Heart left ventricle (tissue), 16 donors: ENCODE measurements at places on chromosomes 13 and 19. TPM values are rescaled to one million over a fixed set of nuclear protein-coding genes. Genes with fewer than 3 reads are reported as not detected.

DNA sequence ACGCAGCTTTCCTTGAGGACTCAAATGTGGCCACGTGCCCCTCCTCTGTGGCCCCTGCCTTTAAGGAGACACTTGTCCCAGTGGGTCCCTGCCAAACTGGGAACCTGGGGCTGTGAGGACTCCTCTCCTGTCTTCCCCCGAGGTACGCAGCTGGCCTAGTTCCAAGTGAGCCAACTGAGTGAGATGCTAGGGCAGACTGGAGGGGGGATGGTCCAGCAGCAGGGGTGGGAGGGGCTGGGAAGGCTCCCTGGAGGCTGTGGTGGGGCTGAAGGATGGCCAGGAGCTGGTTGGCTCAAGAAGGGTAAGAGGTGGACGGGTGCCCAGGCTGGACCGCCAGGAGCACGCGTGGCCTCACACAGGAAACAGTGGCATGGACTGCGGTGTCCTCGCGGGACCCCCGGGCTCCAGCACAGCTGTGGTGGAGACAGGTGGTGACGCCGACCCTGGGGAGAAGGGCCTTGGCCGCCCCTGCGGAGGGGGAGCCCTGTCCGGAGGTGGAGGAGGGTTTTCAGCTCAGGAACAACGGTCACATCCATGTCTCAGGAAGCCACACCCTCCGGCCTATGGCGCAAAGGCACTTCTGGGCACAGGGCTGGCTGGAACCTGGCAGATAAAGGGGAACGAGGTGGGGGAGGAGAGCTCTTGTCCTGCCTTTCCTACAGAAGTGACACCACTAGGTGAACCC lies 45.8 kb downstream of the MLLT1 start:
- peak overlapping the region; percentile 88 for H3K27ac ChIP-seq
- H3K4me1 ChIP-seq: peaks cover 60% of the 10 kb centered on the region
- no peak overlapping the region for H3K4me3 ChIP-seq
- peaks cover 10% of the 10 kb centered on the region for H3K36me3 ChIP-seq
- DNase-seq: peak; percentile 79

Gene LAMP1
- 97.6 TPM for total RNA-seq

DNA sequence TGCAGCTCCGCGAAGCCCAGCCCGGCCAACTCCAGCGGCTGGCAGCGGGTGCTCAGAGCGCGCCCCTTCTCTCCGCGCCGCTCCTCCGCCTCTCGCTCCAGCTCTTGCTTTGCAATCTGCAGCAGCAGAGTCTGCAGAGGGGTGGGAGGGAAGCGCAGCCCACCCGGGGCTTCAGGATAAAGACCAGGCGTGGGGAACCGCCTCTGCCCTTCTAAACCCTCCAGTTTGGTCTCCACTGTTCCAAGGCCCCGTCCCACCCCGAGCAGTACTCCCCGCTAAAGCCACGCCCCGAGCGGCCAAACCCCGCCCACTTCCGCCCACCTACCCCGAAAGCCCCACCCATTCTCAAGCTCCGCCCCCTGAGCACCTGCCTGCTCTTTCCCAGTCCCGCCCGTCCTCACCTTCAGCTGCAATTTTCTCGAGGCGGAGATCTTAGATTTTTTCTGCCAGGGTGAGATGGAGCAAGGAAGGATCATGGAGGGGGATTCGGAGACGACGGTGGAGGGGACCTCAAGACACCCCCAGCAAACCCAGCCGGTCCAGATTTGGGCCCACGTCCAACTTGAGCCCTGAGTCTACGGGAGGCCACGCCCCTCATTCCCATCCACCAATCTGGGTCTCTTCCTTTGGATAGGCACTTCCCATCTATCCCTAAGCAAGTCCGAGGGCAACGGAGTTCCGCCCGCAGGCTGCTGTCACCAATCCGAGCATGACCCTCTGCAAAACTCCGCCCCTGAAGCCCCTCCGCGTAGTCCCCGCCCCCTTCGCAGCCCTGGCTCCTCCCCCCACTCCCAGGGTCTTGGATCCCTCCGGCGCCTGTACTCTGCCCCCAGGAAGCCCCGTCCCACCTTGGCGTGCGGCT lies 1.1 kb downstream of the TNNI3 start:
- DNase-seq: peak; percentile 83
- H3K4me3 ChIP-seq: peak overlapping the region; percentile 81
- H3K27ac ChIP-seq: peak overlapping the region; percentile 99
- H3K4me1 ChIP-seq: peaks cover 16% of the 10 kb centered on the region

- H3K27ac ChIP-seq: peak overlapping the region; percentile 99
- H3K4me3 ChIP-seq: peak overlapping the region; percentile 91
- H3K36me3 ChIP-seq: no peaks in the 10 kb centered on the region
- no peak for DNase-seq
- no peaks in the 10 kb centered on the region for H3K27me3 ChIP-seq
These were observed 2.5 kb downstream of the NAPA start for GRCh38 chr19:47512183-47512947.

Gene COX6B1
- 1,334 TPM for total RNA-seq

Gene ZNF554
- total RNA-seq: 6.1 TPM

Gene ANKLE1
- total RNA-seq: 0.10 TPM

GRCh38 chr19:3821156-3821555 lies 35.0 kb upstream of the MATK start:
- DNase-seq: no peak
- no peak overlapping the region for H3K27ac ChIP-seq
- peaks cover 15% of the 10 kb centered on the region for H3K4me1 ChIP-seq
- peaks cover 4% of the 10 kb centered on the region for H3K27me3 ChIP-seq
- H3K4me3 ChIP-seq: no peak overlapping the region

DNA sequence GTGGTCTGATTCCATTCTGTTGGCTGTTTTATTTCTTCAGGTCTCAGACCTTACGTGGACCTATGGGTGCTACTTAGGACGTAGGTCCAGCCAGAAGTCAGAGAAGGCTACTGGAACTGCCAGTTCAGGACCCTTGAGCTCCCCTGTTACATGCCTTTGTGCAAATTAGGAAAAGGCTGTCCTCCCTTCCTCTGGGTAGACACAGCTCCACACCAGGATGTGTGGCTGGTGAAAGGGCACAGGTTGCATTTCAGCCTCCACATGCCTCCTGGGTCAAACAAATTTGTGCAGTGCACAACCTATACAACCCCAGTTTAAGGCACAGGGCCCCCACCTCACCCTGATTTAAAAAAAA lies 43.9 kb upstream of the MAP3K10 start:
- peaks cover 12% of the 10 kb centered on the region for H3K4me1 ChIP-seq
- H3K27me3 ChIP-seq: peaks cover 3% of the 10 kb centered on the region
- no peaks in the 10 kb centered on the region for H3K36me3 ChIP-seq
- no peak for DNase-seq
- no peak overlapping the region for H3K27ac ChIP-seq

Gene CARD8
- 22.6 TPM for total RNA-seq

DNA sequence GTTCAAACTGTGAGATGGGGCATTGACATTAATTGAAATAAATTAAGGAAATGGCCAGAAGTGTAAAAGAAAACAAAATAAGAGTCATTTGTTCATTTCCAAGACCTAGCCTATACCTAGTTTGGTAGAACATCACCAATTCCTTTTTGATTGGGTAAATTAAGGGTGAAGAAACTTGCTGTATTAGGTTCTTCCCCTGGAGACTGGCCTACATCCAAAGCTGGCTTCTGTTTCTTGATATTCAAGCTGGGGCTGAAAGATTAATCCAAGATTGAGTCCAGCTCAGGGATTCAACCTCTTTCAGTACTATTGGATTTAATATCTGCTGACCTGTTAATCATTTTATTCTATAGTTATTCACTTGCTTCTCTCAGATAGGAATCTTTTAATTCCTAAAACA lies 183.2 kb downstream of the GPC6 start:
- no peaks in the 10 kb centered on the region for H3K36me3 ChIP-seq
- no peak for DNase-seq
- no peaks in the 10 kb centered on the region for H3K27me3 ChIP-seq
- no peaks in the 10 kb centered on the region for H3K4me1 ChIP-seq
- H3K27ac ChIP-seq: no peak overlapping the region
